ENCODE measurements at places on chromosomes 7 and 10.

- no peak for DNase-seq
These were observed 8.1 kb downstream of the PGAM2 start for GRCh38 chr7:44057181-44057848.

DNA sequence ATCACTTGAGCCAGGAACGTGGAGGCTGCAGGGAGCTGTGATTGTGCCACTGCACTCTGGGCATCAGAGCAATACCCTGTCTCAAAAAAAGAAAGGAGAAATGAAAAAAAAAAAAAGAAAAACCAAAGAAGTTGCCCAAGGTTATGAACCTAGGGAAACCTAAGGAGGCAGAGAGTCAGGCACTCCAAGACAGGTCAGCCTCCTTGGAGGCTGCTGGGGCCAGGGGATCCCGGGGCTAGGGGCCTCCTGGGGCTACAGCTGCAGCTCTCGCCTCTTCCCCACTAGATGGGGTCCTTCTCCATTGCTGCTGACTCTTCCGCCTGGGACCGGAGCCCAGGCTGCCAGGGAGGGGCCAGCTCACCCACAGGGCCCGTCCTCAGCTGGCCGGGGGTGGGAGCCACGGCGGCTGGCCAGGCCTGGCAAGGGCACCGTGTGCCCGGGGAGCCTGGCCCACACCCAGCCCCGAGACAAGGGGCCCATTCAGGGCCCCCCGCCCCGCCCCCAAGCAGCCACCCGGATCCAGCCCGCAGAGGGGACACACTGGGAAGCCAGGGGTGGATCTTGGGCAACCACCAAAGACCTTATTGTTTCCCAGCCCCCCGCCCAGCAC is 1.7 kb upstream of the SPACDR start:
- DNase-seq = peak; percentile 92

- peak; percentile 46 for DNase-seq
These were observed 44.4 kb downstream of the ALOX5 start for GRCh38 chr10:45418417-45418848.

- DNase-seq = no peak
These were observed 58.1 kb upstream of the HABP2 start for GRCh38 chr10:113494761-113495160.

DNA sequence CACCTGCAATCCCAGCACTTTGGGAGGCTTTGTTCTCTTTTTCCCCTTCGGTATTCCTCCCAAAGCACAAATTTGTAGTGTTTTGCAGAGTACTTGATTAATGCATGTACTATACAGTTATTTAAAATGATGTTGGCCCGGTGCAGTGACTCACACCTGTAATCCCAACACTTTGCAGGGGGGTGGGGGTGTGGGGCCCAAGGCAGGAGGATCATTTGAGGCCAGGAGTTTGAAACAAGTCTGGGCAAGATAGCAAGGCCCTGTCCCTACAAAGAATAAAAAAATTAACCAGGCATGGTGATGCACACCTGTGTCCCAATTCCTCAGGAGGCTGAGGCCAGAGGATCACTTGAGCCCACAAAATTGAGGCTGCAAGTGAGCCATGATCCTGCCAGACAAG is 26.8 kb upstream of the FOXK1 start:
- DNase-seq = no peak

- DNase-seq = no peak
These were observed 254.6 kb downstream of the TFEC start for GRCh38 chr7:115775981-115776380.

- no peak for DNase-seq
These were observed 286.4 kb downstream of the ARHGAP12 start for GRCh38 chr10:31642281-31642680.
